ENCODE measurements at places on chromosomes 4 and X. TPM values are rescaled to one million over a fixed set of nuclear protein-coding genes. Genes with fewer than 3 reads are reported as not detected.

DNA sequence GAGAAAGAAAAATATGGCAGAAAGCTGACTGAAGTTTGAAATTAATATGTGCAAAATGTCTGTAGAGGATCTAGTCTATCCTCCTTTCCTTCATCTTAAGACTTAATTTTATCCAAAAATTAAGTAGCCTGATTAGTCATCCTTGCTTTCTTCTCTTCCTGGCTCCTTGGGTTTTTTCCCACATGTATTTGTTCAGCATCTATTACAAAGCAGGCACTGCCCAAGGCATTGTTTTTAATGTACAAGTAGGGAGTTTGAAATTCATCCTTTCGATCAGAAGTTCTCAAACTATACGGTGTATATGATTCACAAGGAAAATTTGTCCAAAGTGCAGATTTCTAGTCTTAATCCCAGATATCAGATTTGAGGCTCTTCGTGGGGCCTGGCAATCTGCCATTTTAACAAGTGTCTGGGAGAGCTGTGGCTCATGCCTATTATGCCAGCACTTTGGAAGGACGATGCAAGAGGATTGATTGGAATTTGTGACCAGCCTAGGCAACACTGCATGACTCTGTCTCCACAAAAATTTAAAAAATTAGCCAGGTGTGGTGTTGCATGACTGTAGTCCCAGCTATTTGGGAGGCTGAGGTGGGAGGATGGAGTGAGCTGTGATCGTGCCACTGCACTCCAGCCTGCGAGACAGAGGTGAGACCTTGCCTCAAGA is 19.4 kb upstream of the YTHDC1 start:
- peaks cover 5% of the 10 kb centered on the region for H3K4me1 ChIP-seq
- no peak overlapping the region for H3K4me3 ChIP-seq
- no peak overlapping the region for H3K27ac ChIP-seq
- peaks cover 12% of the 10 kb centered on the region for H3K27me3 ChIP-seq
- no peaks in the 10 kb centered on the region for H3K36me3 ChIP-seq

DNA sequence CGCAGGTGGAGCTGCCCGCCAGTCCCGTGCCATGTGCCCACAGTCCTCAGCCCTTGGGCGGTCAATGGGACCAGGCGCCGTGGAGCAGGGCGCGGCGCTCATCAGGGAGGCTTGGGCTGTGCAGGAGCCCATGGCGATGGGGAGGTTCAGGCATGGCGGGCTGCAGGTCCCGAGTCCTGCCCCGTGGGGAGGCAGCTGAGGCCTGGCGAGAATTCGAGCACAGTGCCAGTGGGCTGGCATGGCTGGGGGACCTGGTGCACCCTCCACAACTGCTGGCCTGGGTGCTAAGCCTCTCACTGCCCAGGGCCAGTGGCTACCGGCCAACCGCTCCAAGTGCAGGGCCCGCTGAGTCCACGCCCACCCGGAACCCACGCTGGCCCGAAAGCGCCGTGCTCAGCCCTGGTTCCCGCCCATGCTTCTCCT is 646.5 kb downstream of the GABRG1 start:
- no peaks in the 10 kb centered on the region for H3K36me3 ChIP-seq
- H3K27me3 ChIP-seq, result no peaks in the 10 kb centered on the region
- no peaks in the 10 kb centered on the region for H3K4me1 ChIP-seq

The PRR32 gene
- total RNA-seq, result not detected

DNA sequence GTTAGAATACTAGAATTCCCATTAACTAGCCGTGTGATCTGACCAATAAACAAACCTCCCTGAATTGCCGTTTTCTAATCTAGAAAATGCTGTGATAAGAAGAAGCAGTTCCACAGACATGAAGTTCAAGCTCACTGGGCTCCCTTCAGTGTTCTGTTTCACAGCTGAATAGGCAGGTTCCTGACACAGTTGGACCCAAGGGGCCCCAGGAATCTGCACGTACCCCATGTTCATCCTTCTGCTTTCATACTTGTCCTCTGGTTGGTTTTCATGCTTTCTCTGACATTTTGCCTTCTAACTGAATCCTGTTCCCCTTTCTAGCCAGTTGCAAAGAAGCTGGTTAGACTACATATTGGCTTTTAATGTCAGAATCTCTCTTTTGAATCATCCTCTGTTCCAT is 374.1 kb upstream of the MAD2L1 start:
- DNase-seq, result no peak
- no peaks in the 10 kb centered on the region for H3K4me1 ChIP-seq
- H3K4me3 ChIP-seq, result no peak overlapping the region
- H3K36me3 ChIP-seq, result no peaks in the 10 kb centered on the region
- H3K27me3 ChIP-seq, result no peaks in the 10 kb centered on the region

- no peak overlapping the region for H3K27ac ChIP-seq
- peaks cover 3% of the 10 kb centered on the region for H3K4me1 ChIP-seq
- H3K4me3 ChIP-seq, result no peak overlapping the region
- peaks cover 33% of the 10 kb centered on the region for H3K27me3 ChIP-seq
- no peak for DNase-seq
Observed at GRCh38 chr4:40750461-40751258, 905 bp downstream of the NSUN7 start.

The ZFP92 gene
- 1.6 TPM for total RNA-seq

The ARMCX6 gene
- 47.3 TPM for total RNA-seq

DNA sequence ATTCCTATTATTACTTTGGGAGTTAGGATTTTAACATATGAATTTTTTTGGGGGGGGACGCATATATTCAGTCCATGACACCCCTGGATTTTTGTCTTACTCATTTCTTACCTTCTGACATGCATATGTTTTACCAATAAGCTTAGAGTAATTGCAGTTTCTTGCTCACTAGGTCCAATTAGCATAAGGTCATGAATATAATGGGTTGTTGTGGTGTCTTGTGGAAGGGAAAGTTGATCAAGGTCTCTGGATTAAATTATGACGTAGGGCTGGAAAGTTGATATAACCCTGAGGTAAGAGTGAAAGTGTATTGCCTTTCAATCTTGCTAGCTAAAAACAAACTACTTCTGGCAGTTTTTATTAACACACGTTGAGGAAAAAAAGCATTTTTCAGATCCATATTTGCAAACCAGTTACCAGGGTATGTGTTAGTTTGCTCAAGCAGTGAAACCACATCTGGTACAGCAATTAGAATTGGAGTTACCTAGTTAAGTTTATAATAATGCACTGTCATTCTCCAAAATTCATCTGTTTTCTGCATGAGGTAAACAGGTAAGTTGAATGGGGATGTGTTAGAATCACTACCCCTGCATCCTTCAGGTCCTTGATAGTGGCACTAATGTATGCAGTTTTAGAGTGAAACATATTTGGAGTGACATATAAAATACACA is 32.0 kb downstream of the STIM2 start:
- H3K36me3 ChIP-seq, result peaks cover 8% of the 10 kb centered on the region
- H3K27ac ChIP-seq, result peak overlapping the region; percentile 61
- H3K4me3 ChIP-seq, result no peak overlapping the region

DNA sequence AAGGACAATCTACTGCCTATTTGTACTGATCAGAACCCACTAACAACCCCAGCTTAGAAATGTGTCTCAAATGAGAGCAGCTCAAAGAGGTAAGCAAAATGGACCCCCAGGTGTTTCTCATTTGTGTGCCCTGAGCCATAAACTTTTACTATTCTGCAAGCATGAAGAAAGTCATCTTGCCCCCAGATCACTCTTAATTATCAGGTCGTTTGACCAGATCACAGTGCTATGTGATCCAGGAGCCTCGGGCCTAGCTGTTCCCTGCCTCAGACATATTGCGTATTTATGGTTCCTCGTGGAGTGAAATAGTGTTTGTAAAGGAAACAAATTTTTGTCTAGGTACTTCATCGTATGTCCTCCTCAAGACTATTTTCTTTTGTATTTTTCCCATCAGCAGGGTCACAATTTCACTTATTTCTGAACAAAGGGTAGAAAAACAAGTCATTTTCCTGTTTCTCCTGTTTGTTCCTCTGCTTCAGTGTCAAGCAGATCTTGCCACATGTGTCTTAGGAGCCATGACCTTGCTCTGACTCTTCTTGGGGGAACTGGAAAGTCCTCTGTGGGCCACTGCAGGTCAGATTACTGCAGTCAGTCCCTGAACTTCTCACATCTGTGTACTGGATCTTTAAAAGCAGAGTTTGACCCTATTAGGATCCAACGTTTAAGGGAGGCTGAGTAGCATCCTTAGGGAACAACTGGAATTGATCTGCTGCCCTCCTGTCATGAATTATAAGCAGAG is 194.9 kb downstream of the PALLD start:
- no peak overlapping the region for H3K4me3 ChIP-seq
- no peaks in the 10 kb centered on the region for H3K36me3 ChIP-seq
- DNase-seq, result no peak
- no peak overlapping the region for H3K27ac ChIP-seq

DNA sequence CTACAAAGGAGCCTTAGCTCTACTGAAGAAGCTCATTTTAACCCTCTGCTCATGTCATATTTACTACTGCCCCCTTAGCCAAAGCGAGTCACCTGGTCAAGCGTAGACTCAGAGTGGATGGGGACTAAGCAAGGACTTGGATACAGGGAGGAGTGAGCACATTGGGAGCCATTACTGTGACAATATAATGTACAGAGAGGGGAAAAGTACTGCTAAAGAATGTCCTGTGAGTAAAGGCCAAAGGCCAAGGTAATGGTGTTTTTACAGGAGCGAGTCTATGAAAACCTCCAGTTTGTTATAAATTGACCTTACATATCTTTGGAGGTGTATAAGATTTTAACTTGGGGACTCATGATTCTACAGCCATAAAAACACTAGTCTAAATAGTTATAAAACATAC is 10.6 kb upstream of the GK start:
- H3K27ac ChIP-seq, result no peak overlapping the region
- no peak overlapping the region for H3K4me3 ChIP-seq
- H3K27me3 ChIP-seq, result no peaks in the 10 kb centered on the region
- H3K36me3 ChIP-seq, result no peaks in the 10 kb centered on the region

GRCh38 chr4:123477711-123478209 is 81.2 kb downstream of the SPRY1 start:
- no peaks in the 10 kb centered on the region for H3K27me3 ChIP-seq
- H3K4me1 ChIP-seq, result peaks cover 8% of the 10 kb centered on the region

The GABRG1 gene
- total RNA-seq, result not detected

The C1QTNF7 gene
- not detected for total RNA-seq

GRCh38 chr4:93147524-93148212 is 680.9 kb upstream of the ATOH1 start:
- H3K27me3 ChIP-seq, result no peaks in the 10 kb centered on the region
- H3K4me1 ChIP-seq, result no peaks in the 10 kb centered on the region
- no peak overlapping the region for H3K27ac ChIP-seq
- no peak for DNase-seq
- no peak overlapping the region for H3K4me3 ChIP-seq
- H3K36me3 ChIP-seq, result no peaks in the 10 kb centered on the region

The MAGEA2 gene
- not detected for total RNA-seq

The SSX4B gene
- not detected for total RNA-seq

- H3K4me1 ChIP-seq, result no peaks in the 10 kb centered on the region
- no peaks in the 10 kb centered on the region for H3K36me3 ChIP-seq
- H3K4me3 ChIP-seq, result no peak overlapping the region
- H3K27me3 ChIP-seq, result peaks cover 3% of the 10 kb centered on the region
- no peak overlapping the region for H3K27ac ChIP-seq
Observed at GRCh38 chr4:165541851-165542459, 163.1 kb downstream of the CPE start.

The RNF128 gene
- not detected for total RNA-seq

DNA sequence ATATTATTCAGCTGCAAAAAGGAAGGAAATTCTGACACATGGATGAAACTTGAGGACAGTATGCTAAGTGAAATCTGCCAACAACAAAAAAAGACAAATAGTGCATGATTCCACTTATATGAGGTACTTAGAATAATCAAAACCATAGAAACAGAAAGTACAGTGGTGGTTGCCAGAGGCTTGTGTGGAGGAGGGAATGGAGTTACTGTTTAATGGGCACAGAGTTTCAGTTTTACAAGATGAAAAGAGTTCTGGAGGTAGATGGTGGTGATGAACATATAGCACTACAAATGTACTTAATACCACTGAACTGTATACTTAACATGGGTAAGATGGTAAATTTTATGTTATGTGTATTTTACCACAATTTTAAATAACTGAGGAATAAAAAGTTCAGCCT is 212.0 kb upstream of the KLF3 start:
- peaks cover 12% of the 10 kb centered on the region for H3K36me3 ChIP-seq
- no peak overlapping the region for H3K27ac ChIP-seq
- H3K27me3 ChIP-seq, result peaks cover 9% of the 10 kb centered on the region

- H3K27me3 ChIP-seq, result no peaks in the 10 kb centered on the region
- peaks cover 47% of the 10 kb centered on the region for H3K4me1 ChIP-seq
- H3K36me3 ChIP-seq, result peaks cover 4% of the 10 kb centered on the region
- DNase-seq, result no peak
- H3K27ac ChIP-seq, result no peak overlapping the region
Observed at GRCh38 chr4:39706334-39706733, 8.4 kb downstream of the UBE2K start.

The CXorf49 gene
- not detected for total RNA-seq

DNA sequence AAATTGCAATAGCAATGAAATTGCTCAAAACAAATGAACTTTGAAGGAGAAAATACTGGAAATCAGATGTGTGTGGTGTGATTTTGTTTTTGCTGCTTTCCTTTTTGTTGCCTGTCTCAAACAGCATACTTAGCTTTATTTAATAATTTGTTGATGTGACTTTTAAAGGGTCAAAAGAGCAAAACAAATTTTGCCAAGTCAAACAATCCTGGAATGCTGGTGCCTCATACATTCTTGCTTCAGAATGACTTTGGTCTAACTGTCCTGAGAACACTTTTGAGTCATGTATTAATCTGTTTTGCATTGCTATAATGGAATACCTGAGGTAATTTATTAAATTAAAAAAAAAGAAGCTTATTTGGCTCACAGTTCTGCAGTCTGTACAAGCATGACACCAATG is 3.4 kb downstream of the PF4V1 start:
- no peaks in the 10 kb centered on the region for H3K4me1 ChIP-seq
- DNase-seq, result no peak
- H3K36me3 ChIP-seq, result no peaks in the 10 kb centered on the region
- H3K4me3 ChIP-seq, result no peak overlapping the region

- no peak for DNase-seq
- H3K27ac ChIP-seq, result no peak overlapping the region
Observed at GRCh38 chr4:104896660-104897645, 249.7 kb upstream of the TET2 start.

- H3K27ac ChIP-seq, result no peak overlapping the region
- no peaks in the 10 kb centered on the region for H3K4me1 ChIP-seq
- H3K4me3 ChIP-seq, result no peak overlapping the region
- no peak for DNase-seq
- H3K27me3 ChIP-seq, result no peaks in the 10 kb centered on the region
Observed at GRCh38 chr4:126213996-126214395, 899.2 kb downstream of the FAT4 start.

DNA sequence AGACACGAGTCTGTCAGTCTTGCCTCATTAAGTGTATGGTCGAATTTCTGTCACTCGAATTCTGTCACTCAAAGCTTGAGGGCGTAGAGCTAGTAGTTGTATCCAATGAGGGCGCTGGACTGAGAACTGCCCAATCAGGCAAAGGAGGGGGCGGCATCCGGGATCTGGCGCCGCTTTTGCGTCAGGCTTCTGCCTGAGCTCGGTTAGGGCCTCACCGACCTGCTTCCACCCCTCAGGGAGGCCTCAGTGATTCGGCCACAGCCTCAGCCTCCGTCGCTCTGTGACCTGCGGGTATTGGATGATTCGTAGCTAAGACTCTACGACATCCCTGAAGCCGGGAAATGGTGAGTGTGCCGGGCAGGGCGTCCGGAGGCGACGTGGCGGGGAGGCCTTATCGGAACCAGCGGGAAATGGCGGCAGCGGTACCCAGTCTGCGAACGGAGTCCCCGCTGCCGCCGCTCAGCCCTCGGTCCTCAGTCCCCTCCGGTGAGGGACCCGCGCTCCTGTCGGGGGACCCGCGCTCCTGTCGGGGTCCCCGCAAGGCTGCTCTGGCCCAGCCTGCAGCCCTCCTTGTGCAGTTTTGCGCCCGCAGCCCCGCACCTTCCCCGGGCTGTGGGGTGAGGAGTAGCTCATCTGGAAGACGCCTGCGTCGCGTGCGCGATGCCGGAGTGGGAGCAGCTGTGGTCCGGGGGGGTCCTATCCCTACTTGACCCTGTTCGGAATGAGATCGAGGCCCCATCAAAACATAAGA is 88.3 kb downstream of the ZNF718 start:
- peaks cover 2% of the 10 kb centered on the region for H3K27me3 ChIP-seq
- peaks cover 38% of the 10 kb centered on the region for H3K36me3 ChIP-seq
- H3K4me1 ChIP-seq, result peaks cover 25% of the 10 kb centered on the region
- no peak overlapping the region for H3K27ac ChIP-seq

Data from activated CD4-positive, alpha-beta memory T cell treated with anti-CD3 and anti-CD28 coated beads for 36 hours (primary cell).